Articular chondrocyte of knee joint (primary cell): ENCODE measurements at places on chromosomes 5 and 9. TPM values are rescaled to one million over a fixed set of nuclear protein-coding genes. Genes with fewer than 3 reads are reported as not detected.

The PCDHA1 gene
- total RNA-seq, result under 0.01 and 0.11 TPM in 2 replicates

The PDCD1LG2 gene
- total RNA-seq, result 8.9 and 9.1 TPM in 2 replicates

The GABRA6 gene
- not detected in 2 replicates for total RNA-seq

The MRPL41 gene
- total RNA-seq, result 21.1 and 25.3 TPM in 2 replicates

The CATSPER3 gene
- total RNA-seq, result 0.13 and 0.32 TPM in 2 replicates

The PCDHB9 gene
- total RNA-seq, result 0.91 and 2.3 TPM in 2 replicates

The CAMK2A gene
- total RNA-seq, result 0.78 and 0.86 TPM in 2 replicates

The P4HA2 gene
- 149 and 156 TPM in 2 replicates for total RNA-seq

The SPATA31E1 gene
- not detected in 2 replicates for total RNA-seq

The SCGB3A1 gene
- total RNA-seq, result not detected in 2 replicates

The SHOC1 gene
- 0.11 and 0.13 TPM in 2 replicates for total RNA-seq

The QRFP gene
- total RNA-seq, result not detected in 2 replicates

The SLC1A3 gene
- 0.26 and 0.65 TPM in 2 replicates for total RNA-seq

The PCDHGA2 gene
- total RNA-seq, result 4.7 and 4.9 TPM in 2 replicates

The PLPP7 gene
- 9.6 and 9.7 TPM in 2 replicates for total RNA-seq
